OCI-M1 (cell line): ENCODE measurements at places on chromosomes 2 and 18.

DNA sequence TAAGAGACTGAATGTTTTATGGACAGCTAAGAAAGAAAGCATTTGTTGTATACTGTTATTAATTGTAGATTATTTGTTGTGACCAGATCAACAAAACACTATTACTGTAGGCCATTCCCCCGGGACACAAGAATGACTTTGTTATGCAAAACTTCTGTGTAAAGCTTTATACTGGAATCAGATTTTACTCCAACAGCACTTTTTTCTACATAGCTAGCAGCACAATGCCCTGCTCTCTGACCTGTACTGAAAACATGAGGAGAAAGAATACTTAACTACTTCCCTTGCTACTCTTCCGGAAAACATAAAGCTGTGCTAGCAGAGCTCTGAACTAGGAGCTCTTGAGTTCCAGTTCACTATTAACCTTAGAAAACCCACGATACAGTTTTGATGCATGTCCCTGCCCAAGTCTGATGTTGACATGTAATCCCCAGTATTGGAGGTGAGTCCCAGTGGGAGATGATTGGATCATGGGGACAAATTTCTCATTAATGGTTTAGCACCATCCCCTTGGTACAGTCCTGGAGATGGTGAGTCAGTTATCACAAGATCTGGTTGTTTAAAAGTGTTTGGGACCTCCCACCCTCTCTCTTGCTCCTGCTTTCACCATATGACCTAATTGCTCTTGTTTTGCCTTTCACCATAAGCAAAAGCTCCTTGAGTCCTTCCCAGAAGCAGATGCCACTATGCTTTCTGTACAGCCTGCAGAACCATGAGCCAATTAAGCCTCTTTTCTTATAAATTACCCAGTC, 601.1 kb upstream of the PIK3C3 start:
- DNase-seq = no peak

GRCh38 chr2:102064679-102065674, 73.2 kb downstream of the IL1R2 start:
- DNase-seq = peak; percentile 48

GRCh38 chr2:150091846-150092245, 395.6 kb downstream of the RND3 start:
- DNase-seq = no peak

DNA sequence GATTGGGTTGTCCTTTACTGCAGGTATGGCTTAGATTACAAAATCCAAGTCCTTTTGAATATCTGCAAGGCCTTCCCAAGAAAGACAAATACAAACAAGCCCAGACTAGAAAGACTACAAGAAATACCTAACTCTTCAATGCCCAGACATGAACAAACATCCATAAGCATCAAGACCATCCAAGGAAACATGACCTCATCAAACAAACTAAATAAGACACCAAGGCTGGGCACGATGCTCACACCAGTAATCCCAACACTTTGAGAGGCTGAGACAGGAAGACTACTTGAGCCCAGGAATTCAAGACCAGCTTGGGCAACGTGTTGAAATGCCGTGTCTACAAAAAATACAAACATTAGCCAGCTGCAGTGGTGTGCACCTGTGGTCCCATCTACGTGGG, 31.7 kb downstream of the MAP4K3 start:
- no peak for DNase-seq

GRCh38 chr2:53103679-53104078, 663.9 kb upstream of the CHAC2 start:
- DNase-seq = peak; percentile 28

GRCh38 chr2:190846746-190847145, 33.9 kb upstream of the GLS start:
- DNase-seq = no peak

GRCh38 chr2:147688242-147688641, 156.6 kb upstream of the ACVR2A start:
- DNase-seq = no peak

- DNase-seq = no peak
Observed at GRCh38 chr2:604385-604784, 72.8 kb downstream of the TMEM18 start.

DNA sequence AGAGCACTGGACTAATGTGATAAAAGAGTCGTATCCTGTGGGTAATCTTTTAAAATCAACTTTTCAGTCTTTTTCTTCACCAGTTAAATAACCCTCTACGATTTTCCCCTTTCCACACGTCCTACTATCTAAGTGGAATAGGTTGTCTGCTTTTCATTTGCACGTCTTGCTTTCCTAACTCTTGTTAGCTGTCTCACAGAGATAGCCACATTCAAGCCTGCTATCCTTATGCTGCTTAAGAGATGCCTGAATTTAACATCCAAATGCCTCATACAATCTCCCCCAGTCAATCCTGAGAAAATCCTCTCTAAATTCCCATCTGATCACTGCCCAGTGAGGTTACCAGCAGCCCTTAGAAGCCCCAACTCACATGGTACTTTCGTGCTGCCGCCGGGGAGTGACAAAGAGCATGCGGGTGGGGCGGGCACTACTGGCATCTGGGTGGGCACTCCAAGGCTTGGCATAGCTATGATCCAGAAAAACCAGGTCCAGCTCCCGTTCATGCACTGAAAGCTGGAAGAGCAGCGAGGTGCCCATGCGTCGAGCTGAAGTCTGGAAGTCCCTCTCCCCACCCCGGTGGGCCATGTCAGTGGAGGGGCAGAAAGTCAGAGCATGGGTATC, 1.5 kb downstream of the KANSL3 start:
- DNase-seq = peak; percentile 54

GRCh38 chr2:20170704-20171250, 54.2 kb downstream of the SDC1 start:
- DNase-seq = no peak

DNA sequence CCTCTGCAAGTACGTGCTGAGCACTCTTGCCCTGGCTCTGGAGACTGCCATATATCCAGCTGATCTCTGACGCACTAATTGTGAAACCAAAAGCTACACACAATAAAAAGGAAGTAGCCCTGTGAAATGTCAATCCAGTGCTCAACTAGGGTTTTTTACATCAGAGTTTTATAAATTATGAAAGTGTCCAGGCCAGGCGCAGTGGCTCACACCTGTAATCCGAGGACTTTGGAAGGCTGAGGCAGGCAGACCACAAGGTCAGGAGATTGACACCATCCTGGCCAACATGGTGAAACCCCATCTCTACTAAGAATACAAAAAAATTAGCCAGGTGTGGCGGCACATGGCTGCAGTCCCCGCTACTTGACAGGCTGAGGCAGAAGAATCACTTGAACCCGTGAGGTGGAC, 24.5 kb upstream of the PEX13 start:
- peak; percentile 60 for DNase-seq

DNA sequence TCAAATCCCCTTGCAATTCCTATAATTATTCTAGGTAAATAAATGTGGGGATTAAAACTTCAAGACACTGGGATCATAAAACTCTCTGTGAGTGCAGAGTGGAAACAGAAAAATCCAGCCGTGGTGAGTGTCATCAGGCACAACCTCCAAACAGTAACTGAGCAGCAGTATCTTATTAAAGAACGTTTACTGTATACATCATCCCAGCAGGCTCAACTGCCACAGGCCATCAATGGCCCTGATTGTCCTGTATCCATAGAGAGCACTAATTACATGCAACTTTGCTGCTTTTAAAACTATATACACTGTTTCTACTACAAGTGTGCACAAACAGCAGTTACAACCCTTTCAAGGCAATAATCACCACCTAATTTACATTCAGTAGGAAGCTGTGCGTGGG, 23.9 kb downstream of the GAREM1 start:
- no peak for DNase-seq

DNA sequence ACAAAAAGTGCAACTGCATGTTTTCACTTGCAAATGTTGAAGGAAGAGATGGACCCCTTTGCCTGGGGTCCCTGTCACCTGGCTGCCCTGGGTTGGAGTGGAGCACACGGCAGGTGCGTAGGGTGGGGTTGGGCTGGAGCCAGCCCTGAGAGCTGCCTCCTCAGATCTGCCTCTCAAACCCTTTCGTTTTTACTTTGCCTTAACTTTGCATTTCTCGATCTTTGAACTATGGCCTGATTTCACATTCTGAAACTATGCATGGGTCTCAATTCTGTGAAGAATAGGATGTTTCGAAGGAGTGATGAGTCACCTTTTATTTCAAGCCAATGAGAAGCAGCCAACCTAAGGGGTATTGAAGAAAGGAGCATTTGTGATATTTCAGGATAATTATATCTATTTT, 132.8 kb downstream of the ACOXL start:
- DNase-seq = no peak
